Neural crest cell (in vitro differentiated cells): ENCODE measurements at places on chromosomes 1 and 21.

DNA sequence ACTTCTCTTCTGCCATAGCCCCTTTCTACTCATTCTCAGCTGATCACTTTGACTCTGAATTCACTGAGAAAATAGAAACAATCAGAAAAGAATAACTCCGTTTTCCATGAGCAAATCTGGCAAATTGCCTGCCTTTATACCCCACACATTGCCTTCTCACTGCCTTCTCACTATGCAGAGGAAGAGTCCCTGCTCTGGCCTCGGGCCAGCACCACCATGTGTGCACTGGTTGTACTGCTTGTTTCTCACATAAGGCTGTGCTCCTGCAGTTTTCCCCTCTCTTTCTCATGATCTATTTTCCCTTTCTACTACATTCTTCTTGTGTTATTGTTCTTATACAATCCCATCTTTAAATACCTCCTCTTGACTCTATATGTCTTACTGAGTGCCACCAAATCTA is 2.3 kb upstream of the HMGCS2 start:
- no peak overlapping the region for H3K27ac ChIP-seq
- DNase-seq, result no peak
- H3K4me1 ChIP-seq, result peaks cover 6% of the 10 kb centered on the region
- no peak overlapping the region for H3K4me3 ChIP-seq
- H3K27me3 ChIP-seq, result peaks cover 10% of the 10 kb centered on the region

DNA sequence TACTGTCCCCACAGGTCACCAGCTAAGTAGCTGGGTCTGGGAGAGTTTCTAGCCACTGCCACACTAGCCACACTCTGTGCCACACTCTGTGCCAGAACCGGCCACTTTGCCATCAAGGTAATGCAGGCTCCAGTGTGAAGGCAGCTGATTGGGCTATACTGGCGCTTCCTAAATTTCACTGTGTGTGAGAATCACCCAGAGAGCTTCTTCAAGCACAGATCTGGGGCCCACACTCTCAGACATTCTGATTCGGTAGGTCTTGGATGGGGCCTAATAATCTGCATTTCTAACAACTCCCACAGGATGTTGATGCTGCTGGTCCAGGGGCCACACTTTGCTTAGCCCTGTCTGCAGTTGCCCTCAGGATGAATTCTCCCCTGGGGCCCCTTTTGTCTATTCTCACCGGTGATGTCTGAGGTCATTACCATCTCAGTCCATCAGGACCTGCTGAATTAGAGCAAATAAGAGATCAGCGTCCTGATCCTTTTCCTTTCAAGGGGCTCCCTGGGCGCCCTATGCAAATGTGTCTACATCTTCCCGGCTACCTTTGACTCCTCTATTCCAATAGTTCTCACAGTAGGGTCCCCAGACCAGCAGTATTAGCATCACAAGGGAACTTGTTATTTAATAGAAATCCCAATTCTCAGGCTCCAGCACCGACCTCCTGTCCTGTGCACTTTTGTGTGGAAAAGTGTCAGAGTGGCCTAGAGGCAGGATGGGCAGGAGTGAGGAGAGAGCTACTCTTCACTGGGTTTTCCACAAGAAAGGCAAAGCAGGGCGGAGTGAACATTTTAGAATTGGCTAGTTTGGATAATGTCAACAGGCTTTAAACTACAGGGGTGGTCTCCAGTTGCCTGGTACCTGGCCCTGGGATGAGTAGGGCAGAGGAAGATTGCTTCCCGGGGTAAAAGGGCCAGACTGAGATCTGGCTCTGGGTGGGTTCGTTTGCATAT is 24.7 kb upstream of the LRRN2 start:
- peaks cover 5% of the 10 kb centered on the region for H3K27me3 ChIP-seq
- H3K4me1 ChIP-seq, result peaks cover 86% of the 10 kb centered on the region
- H3K27ac ChIP-seq, result no peak overlapping the region
- DNase-seq, result no peak
- peak overlapping the region; percentile 1 for H3K4me3 ChIP-seq

DNA sequence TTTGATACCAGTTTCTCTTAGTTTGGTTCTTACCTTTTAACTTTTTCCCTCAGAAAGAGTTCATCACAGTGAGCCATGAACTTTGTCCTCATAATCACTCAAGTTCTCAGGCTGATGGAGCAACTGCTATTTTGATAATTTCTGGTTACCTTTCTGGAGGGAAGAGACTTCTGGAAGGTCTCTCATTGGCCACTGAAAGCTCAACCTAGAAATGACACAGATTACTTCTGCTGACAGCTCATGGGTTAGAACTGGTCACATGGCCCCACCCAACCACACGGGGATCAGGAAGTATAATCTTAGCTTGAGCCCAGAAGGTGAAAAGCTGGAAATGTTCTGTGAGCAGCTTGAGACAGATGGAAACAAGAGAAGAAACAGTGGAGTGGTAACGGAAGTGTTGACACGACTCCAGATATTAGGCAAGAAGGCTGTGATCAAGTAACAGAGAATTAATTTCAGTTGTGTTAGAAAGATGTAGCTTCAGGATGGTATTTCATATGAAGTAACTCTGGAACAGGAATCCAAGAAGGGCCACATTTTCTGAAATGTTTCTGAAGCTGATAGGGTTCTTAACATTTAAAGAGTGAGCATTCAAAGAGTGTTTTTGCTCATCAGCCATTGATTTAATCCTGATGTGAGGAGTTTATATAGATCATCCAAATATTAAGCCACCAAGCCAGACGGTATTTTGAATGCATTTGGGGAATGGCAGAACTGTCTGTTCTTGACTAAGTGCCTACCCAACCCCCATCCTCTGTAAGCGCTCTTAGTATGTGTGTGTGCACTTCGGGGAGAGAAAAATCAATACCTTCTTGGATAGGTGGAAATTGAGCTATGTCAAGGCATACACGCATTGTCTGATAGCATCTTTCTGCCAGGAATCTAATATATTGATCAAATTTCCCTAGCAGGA is 21.9 kb upstream of the XPR1 start:
- H3K4me1 ChIP-seq, result peaks cover 30% of the 10 kb centered on the region
- no peaks in the 10 kb centered on the region for H3K27me3 ChIP-seq
- no peak for DNase-seq
- peak overlapping the region; percentile 29 for H3K27ac ChIP-seq

- H3K4me3 ChIP-seq, result no peak overlapping the region
- no peaks in the 10 kb centered on the region for H3K36me3 ChIP-seq
- no peak overlapping the region for H3K27ac ChIP-seq
- no peak for DNase-seq
- H3K4me1 ChIP-seq, result peaks cover 16% of the 10 kb centered on the region
- no peaks in the 10 kb centered on the region for H3K27me3 ChIP-seq
These were observed 130.3 kb downstream of the ROR1 start for GRCh38 chr1:63903947-63904610.

- no peak overlapping the region for H3K27ac ChIP-seq
- H3K4me1 ChIP-seq, result peaks cover 20% of the 10 kb centered on the region
- no peak for DNase-seq
- H3K36me3 ChIP-seq, result peaks cover 28% of the 10 kb centered on the region
These were observed 3.7 kb downstream of the MIGA1 start for GRCh38 chr1:77783141-77783540.
